ENCODE measurements at places on chromosomes 6 and 20.

DNA sequence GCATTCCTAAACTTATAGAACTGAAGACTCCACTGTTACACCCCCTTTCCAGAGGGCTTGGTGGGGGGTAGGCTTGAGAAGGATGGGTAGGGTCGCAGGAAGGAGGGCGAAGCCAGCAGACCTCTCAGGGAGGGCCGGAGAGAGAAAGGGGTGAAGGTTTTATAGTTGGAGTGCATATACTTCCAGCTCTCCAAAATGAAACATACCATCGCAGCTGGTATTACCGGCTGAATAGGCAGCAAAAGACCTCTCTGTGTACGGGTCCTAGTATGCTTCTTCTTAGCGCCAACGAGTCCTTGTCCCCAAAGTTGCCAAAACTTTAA is 1.0 kb upstream of the VGLL2 start:
- DNase-seq: no peak

DNA sequence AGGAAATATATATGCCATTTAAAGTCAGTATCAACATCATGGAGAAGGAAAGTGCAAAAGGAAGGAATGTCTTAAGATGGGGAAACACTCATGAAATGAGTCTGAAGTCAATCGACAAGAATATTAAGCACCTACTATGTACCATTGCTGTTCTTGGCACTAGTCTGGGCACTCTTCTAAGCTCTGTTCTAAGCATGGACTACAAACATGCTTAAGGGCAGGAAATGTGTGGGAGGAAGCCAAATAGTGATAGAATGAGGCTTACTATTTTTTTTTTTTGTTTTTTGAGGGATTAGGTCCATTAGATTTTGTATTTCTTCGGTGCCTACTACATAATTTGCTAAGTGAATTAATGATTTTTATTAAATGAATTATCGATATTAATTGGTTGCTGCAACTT is 83.8 kb upstream of the SUPT3H start:
- no peak for DNase-seq

DNA sequence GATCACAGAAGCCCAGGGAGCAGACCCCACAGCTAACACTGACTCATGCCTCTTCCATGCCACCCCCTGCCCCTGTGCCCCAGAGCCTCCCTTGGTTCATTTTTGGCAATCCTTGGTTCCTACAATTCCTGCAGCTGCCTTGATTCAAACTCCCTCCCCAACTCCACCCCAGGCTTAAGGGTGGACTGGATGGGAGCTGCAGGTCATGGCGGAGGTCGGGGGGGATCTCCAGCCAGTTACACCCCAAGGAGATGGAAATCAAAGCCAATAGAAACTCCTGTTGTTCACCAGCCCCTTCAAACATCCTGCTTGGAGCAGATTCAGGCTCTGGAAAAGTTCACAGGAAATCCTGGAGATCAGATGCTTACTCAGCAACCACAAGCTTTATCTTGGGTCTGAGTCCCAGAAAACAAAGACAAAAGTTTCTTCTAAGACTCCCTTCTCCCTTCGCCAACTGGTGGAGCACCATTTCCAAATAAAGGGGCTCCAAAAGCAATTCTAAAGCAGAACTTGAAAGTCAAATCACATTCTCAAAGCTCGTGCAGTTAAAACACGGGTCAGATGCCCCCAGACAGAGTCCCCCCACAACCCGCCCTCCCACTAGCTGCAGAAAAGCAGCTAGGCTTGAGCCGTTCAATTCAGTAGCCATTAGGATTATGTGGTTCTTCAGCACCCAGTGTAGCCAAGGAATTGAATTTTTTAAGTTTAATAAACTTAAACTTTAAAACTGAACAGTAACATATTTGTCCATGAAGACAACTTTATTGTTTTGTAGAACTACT is 149.5 kb downstream of the ANKRD60 start:
- DNase-seq: no peak

- DNase-seq: no peak
Measured at GRCh38 chr20:11976966-11977365, 59.3 kb downstream of the BTBD3 start.

DNA sequence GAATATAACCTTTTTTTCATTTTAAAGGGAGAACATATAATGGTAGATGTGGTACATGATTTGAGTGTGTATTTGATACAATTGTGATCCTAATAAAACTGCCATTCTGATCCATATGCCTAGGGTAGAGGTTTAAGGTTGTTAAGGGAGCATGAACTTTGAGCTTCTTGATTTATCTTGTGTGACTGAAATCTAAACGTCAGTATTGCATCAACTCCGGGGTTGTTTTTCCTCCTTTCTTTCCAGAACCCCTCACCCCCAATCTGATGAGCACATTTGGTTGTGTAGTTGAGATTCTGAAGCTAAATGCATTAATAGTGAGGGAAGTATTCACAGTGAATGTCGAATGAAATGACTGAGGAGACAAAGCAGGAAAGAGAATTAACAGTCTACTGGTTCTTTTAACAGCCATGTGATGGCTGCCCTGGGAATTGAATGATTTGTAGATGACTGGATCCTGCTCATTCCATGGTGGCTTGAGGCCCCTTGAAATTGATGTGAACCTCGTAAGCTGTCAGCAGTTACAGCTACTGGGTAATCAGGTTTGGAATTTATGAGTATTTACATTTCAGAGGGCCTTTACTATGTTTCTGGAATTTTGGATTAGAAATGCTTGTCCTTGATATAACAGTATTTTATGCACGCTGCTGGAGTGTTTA is 44.8 kb downstream of the FARS2 start:
- DNase-seq: no peak

DNA sequence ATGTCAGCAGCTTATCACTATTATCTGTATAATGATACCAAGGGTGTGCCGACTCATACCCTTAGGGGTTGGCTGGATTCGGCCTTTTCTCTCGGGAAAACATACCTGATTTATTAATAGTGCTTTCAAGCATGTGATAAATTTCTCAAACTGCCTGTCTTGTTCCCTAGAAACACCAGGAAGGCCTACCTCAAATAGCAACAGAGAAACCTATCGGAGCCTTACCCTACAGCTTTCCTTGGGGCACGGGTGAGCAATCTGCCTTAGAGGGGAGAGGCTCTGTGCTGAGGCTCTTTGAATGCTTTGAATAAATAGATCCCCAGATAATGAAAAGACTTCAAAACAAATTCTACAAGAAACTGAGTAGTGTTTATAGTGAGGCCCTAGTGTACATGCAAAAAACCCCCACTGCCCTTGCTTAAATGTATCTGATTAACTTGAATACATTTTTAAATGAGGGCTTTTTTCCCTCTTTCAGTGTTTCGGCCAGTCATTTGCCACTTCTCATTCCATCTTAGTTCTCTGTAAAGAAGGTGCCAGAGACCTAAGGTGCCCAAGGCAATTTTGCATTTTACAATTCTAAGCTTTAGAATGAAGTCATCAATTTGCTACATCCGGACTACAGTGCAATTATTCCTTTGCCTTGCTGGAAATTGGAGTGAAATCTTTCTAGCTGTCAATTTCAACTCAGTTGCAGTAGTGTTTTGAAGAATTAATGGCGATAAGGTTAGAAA is 320.1 kb downstream of the ESR1 start:
- DNase-seq: no peak

DNA sequence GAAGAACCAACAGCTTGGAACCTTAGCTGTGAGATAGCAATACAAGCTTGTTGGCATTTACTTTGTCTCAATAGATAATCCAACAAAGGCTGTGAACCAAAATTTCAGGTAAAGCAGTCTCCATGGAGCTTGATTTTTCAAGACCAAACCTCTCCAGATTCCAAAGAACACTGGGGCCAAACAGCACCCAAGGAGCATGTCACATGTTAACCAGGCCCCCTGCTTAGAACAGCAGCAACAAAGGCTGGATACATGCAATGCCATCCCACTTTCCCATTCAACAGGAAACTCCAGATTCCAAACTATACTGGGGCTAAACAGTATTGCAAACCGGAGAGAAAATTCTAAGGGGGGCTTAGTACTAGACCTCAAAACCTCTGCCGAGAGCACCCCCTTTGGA is 15.8 kb upstream of the RNASET2 start:
- no peak for DNase-seq

GRCh38 chr6:18154507-18155149 is at the start of gene TPMT:
TSS of gene TPMT (minus strand) at chr6:18155077. CDS start at chr6:18149127, 5,950 bp downstream.
- no peak for DNase-seq

- DNase-seq: no peak
Measured at GRCh38 chr6:21556968-21557721, 36.4 kb upstream of the SOX4 start.

Data from stimulated activated naive CD4-positive, alpha-beta T cell (primary cell).